ENCODE measurements at places on chromosomes 6 and 20.
A peak's percentile ranks its signal among the peaks of the same experiment; 100 is the strongest.

- no peak for DNase-seq
Measured at GRCh38 chr6:29948277-29948676, 5.9 kb downstream of the HLA-A start.

DNA sequence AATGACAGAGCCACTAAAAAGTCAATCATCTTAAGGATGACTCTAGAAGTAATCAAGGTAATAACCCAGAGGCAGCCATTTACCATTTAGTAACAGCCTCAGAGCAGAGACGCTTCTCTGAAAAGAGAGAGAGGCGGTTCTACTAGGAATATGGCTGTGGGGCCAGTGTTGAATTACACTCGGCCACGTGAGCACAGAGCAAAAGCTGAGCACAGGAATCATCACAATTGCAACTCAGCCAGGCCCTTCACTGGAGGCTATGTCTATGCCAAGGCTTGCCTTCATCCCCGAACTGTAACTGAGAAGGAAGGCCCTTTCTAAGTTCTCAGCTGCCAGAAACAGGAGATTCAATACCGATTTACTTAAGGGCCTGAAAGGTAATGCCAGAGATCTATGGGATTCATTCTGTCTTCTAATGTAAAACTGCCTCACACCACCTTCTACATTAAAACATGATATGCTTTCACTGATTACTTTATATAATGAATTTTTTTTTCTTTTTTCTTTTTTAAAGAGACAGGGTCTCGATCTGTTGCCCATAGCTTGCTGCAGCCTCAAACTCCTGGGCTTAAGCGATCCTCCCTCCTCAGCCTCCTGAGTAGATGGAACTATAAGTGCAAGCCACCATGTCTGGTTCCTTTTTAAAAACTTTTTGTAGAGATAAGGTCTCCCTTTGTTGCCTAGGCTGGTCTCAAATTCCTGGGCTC is 67.6 kb downstream of the NUDT3 start:
- DNase-seq = no peak

DNA sequence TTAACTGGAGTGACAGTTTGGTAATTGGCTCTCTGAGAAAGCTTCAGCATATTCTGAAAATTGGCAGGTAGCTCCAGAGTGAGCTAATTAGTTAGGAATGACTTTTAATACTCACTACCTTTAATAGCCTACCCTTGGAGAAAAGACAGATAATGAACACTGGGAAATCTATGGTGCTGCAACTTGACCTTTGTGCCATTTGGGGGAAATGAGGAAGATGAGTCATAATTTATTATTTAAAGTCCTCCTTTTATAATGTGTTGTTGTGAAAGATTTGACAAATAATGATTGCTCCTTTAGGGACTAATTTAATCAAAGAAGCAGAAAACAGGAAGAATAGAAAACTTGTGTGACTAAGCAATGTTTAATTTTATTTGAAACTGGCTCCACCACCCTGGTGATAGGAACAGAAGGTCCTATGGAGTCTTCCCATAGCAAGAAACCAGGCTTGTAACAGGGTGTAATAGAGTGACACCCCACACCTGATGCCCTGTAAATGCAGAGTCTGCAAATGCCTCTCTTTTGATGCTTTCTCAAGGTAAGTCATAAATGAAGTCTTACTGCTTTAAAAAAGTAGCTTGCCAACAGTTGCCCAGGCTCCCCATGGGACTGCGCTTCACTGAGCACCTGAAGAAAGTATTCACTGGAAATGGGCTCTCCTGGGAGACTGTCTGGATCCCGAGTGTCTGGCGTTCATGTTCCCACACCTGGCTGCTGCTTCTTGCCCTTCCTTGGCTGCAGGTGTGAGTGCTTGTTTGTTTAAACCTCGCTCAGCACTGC is 134.4 kb downstream of the LRRC1 start:
- no peak for DNase-seq

DNA sequence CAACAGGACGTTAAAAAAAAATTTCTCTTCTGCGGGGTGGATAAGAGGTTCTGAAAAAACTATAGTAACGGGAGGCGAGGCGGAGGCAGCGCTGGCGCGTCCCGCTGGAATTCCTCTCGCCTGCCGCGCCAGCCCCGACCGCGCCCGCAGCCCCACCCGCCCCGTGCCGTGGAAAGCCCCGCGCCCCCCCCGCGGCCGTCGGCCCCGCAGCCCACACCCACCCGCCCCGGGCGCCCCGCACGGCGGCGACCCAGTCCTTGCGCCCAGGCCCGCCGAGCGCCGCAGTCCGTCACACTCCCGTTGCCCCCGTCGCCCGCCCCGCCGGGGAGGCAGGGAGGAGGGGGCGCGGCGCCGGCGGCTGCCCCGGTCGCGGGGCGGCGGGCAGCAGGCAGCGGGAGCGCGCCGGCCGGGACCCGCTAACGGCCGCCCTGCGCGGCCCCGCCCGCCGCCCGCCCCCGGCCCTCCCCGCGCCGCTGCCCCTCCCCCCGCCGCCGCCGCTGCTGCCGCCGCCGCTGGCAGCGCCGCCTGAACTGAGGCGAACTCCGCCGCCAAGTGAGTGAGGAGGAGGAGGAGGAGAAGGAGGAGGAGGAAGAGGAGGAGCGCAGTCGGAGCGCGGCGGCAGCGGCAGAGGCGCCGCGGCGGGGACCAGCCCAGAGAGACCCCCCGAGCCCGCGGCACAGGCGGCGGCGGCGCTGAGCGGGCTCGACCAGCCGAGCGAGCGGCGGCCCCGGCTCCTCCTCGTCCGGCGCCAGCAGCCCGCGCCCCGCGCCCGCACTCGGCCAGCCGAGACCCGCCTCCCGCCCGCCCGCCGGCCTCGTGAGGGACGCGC is at the start of gene QKI:
TSS of gene QKI (plus strand) at position 602 of the 829 bp plus-strand sequence. CDS start 476 bp downstream, outside the sequence.
- DNase-seq = peak; percentile 83

GRCh38 chr6:11730641-11731040 is 48.0 kb downstream of the ADTRP start:
- DNase-seq = no peak

DNA sequence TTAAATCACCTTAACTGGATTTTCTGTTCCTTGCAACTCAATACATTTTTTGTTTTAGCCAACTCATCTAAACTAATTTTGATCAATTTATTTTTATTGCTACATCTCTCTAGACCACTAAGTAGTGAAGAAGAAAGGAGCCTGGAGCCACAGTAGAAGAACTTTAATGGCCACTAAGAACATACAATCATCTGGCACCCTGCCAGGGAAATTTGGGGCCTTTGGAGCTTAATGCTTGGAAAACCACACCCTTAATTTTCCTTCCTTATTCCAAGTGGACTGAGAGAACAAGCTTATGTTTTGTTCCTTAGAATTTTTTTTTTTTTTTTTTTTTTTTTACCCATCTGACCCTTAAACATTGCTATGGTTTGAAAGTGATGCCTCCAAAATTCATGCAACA is 12.0 kb upstream of the GMDS start:
- no peak for DNase-seq

- no peak for DNase-seq
Measured at GRCh38 chr6:119541132-119541905, 191.8 kb upstream of the MAN1A1 start.

DNA sequence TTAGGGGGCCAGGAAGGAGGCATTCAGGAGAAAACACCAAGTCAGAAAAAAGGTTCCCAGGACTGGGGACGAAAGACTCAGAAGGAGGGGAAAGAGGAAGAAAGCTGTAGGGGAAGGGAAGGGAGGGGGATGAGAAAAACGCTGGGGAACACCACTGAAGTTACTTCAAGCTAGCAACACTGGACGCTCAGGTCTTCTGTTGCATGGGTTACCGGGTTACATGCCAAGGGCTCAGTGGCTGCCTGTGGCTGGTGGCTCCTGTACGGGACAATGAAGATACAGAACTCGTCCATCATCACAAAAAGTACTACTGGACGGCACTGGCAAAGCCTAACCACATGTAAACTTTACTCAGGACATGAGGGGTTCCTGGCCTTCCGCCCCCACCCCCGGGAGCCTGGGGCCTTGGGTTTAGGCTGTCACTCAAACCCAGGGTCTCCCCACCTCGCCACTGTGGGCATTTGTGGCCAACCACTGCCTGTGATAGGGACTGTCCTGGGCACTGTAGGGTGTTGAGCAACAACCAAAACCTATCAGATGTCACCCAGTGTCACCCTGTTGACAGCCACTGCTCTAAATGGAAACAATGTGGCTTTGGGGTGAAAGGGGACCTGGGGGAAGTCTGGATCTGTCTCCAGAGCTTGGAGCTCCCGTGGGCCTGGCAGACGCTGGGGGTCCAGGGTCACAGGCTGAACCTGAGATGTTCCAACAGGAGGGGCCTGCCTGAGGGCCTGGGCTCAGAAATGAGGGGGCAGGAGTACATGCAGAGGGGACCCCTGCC is 40.3 kb upstream of the CD93 start:
- no peak for DNase-seq

DNA sequence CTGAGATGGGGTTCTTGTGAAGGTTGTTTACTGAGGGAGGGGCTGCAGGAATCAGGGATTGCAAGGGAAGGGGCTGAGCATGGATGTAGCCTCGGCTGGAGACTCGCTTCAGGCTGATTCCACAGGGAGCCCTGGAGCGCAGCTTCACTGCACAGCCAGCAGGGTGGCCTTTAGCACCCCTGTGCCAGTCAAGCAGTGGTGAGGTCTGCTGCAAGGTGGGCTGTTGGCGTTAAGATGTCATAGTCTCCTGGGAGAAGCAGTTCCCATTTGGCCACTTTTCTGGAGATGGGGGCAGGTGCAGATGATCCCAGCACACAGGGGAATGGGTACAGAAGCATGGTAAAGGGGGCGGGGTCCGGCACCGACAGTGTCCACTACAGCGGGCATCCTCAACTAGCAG is 126.3 kb downstream of the TOX2 start:
- no peak for DNase-seq

- DNase-seq = no peak
Measured at GRCh38 chr6:89475101-89475500, 42.1 kb downstream of the ANKRD6 start.

- peak; percentile 30 for DNase-seq
Measured at GRCh38 chr20:54133434-54134427, 40.1 kb downstream of the CYP24A1 start.

DNA sequence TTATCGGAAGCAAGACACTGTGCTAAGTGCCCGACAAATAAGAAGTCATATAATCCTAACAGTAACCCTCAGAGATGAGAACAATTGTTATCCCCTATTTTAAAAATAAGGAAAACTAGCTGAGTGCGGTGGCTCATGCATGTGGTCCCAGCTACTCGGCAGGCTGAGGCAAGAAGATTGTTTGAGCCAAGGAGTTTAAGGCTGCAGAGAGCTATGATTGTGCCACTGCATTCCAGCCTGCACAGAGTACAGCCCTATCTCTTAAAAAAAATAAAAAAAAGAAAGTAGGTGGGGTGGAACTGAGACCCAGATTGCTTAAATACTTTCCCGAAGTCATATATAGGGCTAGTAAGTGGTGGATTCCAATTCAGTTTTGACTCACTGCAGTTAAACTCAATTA is 84.7 kb downstream of the UST start:
- no peak for DNase-seq

DNA sequence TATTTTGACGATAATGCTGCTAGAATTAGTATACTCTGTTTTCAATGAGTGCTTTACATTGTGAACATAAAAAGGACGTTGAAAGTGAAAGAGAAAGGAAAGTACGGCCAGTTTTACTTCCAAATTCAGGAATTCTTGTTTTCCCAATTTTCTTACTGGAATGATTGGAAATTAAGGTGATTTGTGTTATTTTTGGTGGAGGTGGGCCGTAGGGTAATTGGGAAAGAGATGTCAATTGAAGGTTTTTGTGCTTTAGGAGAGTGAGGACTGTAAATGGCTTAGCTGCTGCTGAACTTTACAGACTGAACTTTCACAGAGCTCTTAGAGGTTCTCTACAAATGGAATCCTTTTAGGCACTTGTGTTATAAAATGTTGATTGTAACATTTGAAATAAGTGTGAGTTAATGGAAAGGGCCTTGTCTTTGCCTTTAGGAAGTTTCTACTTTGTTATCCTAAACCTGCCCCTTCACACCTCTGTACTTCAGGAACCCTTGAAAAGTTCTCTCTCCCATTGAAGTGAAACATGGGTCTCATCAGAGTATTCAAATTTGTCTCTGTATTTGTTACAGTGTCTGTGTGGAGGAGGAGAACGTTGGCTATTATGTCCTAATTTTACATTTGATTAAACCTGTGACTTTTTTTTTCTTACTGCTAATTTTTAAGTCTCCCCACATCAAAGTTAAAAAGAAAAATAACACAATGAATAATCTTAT is 256.4 kb downstream of the ARID1B start:
- no peak for DNase-seq

DNA sequence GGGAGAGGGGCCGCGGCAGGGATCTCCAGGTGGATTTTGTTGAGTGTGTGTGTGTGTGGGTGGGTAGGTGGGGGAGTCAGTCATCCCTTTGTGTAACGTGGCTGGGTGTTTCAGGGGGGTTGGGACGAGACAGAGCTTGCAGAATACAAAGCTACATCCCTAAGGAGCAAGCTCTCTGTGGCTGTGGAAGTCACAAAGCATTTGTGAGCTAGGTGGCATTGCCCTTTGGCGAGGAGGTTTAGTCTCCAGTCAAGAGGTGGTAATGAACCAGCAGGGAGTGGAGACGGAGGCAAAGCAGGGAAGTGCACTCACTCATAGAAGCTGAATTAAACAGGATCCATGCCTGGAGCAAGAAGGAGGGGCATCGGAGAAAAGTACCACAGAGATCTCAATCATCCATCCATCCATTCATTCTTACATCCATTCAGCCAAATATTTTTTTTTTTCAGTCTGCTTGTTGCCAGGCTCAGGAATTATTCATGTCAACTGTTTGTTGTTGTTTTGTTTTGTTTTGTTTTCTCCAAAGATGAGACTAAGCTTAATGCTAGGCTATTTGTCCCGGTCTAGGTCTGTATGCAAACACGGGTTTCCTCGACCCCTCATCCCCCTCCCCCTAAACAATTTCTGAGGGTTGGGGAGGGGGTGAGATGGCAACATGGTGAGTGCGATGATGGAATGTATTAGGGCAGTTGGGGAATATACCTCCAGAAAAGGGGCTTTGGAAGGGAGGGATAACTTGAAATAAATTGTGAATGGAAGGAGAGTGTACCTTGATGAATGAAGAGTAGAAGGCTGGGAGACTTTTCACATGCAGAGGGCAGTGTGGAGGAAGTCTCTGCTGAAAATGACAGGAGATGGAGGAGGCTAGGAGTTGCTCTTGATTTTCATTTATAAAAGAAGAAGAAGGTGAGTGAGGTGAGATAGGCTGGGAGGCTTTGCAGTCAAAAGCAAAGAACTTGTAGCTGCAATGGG is 1.0 kb downstream of the HCRTR2 start:
- no peak for DNase-seq

DNA sequence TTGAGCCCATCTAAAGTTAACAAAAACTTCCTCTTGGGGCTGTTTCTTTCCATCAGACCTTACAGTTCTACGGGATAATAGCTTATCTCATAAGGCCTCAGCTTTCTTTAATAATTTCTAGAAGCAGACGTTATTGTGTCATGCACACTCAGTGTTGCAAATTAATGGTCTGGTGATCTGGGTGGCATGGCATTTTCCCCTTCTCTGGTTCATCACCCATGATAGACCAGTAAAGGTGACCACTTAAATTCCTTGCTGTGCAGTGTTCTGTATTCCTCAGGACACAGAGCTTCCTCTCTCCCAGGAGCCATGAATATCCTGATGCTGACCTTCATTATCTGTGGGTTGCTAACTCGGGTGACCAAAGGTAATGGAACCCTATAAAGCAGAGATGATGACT is at the start of gene DEFB125:
TSS of gene DEFB125 (plus strand) at position 272 of the 400 bp plus-strand sequence. CDS start at position 310, 38 bp downstream.
- no peak for DNase-seq

Measured in hypothalamus (tissue), 51 donors.